ENCODE measurements at places on chromosomes 11 and 22. TPM values are rescaled to one million over a fixed set of nuclear protein-coding genes. Genes with fewer than 3 reads are reported as not detected.

CLTCL1 gene
- total RNA-seq, result 0.18 TPM

ACRV1 gene
- not detected for total RNA-seq

DNA sequence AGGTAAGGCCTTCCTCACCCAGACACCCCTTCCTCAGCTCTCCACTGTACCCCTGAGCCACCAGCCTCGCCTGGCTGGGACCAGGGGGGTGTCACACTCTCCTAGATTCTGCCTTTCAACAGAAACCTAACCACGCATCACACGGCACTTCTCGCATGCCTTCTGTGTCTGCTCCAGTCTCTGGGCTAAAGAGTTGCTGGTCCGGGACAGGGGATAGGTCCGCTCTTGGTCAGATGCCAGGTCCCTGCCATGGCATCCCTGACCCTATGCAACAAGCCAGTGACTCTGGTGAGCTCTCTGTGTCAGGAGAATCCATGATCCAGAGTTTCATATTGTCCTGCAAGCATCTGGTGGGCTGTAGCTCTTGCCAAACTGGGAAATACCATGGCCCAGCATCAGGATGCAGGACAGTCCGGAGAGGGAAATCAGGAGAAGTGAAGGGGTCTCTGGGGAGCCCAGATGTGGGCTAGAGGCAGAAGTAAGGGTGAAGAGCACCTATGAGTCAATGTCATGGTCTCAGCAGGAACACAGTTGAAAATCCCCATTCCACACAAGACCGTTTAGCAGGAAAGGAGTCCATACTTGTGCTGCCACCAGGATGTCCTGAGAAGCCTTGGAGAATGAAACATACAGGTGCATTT is 14.1 kb downstream of the IGLL5 start:
- DNase-seq, result no peak

DNA sequence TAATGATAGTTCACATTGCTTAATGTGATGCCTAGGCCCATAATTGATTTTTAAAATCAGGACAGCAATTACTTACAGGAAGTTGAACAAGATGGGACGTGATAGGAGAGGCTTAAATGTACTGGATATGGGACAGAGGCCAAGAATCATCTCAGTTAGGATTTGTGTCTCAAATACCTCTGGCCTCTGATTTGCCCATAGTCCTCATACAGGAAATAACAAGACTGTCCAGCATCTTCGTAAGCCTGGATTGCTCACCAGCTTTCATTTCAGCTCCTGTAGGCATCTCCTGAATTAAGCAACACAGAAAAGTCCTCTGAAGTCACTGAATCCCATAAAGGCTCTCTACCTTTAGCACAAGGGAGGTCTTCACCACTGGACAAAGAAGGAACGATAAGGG is at the start of gene MRGPRX3:
Gene MRGPRX3, plus strand, starts transcription at position 231 of the 400 bp plus-strand sequence. CDS start 4,632 bp downstream, outside the sequence.
- DNase-seq, result no peak

DNA sequence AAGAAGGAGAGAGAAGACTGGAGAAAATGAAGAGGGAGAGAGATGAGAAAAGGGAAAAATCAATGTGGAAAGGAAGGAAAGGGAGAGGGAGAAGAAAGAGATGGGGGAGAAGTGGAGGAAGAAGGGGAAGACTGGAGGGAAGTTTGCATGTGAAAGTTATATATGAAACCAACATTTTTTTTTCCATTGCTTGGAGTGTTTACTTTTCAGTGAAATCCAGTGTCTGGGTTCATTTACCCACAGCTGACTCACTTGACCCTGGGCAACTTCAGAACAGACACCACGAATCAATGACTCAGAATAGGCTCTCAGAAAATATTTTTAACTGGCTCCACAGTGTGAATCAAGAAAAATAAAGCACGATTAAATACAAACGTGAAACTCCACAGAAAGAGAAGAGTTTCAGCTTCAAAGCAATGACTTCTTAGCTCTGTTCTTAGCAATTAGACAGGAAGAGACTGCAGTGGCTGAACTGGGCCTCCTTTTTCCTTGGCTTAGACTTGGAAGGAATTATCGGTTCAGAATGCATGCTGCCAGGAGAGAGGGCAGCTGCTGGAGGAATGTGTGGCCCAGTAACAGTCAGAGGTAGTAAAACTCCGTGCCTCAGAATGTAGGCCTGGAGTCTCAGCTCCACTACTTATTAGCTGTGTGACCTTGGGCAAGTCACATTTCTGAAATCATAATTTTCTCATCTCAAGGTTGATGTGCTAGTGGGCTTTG is 237.5 kb downstream of the MIAT start:
- DNase-seq, result no peak

GRCh38 chr11:115477410-115477809 is 26.8 kb downstream of the CADM1 start:
- DNase-seq, result no peak

DNA sequence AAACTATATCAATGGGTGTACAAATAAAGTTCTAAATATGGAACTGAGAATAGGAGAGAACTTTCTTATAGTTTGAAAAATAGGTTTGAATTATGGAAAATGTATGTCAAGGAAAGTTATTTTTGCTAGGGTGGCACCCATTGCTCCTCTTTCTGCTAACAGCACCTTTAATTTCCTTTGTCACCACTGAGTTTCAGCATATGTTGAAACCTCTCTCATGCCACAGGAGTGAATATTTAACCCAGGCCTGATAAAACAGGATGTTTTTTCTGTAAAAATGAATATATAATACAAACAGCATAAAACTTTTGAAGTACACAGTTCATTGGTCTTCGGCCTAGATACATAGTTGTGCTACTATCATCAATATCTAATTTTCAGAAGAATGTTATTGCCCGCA is 385.5 kb upstream of the ANO5 start:
- DNase-seq, result no peak

Data from HT-29 (cell line).